ENCODE measurements at places on chromosomes 6 and 20.

DNA sequence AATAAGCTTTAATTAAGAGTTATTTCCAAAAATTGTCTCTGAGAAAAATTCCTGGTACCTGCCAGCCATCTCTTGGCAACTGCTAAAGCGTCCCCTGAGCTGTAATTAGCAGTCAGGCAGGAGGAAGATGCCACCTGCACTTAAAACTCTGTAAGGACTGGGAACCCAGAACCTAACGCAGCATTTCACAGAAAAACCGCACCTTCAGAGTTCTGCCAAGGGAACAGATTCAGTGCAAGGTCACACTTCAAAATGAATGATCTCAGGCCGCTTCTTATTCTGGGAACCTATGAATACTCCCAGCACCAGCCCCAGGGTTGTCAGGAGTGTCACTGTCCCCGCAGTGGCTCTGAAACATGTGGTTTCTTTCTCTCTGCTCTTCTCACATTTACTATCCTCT is 36.7 kb downstream of the INSM1 start:
- no peak for DNase-seq

- DNase-seq = no peak
Observed at GRCh38 chr20:23235173-23236027, 115.2 kb upstream of the NXT1 start.

- DNase-seq = no peak
Observed at GRCh38 chr6:139647841-139648240, 273.4 kb upstream of the CITED2 start.

GRCh38 chr6:139637766-139638165 is 263.3 kb upstream of the CITED2 start:
- no peak for DNase-seq

GRCh38 chr6:67680297-67680932 is 954.7 kb upstream of the ADGRB3 start:
- no peak for DNase-seq

- DNase-seq = no peak
Observed at GRCh38 chr6:157033428-157034140, 256.4 kb downstream of the ARID1B start.

GRCh38 chr6:147567141-147567805 is 58.8 kb downstream of the SAMD5 start:
- no peak for DNase-seq

GRCh38 chr6:93418408-93419303 is 703 bp downstream of the EPHA7 start:
- no peak for DNase-seq

DNA sequence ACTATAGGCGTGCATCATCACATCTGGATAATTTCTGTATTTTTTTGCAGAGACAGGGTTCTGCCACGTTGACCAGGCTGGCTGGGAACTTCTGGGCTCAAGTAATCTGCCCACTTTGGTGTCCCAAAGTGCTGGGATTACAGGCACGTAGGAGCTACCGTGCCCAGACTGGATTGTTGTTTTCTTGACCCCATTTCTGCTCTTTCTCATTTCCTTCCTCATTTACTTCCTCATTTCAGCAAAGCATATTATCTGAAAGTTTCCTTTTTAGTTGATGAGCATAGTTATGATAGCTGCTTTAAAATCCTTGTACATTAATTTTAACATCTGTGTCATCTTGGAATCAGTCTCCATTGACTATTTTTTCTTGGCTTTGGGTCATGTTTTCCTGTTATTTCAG is 301.0 kb upstream of the RUNX2 start:
- no peak for DNase-seq

DNA sequence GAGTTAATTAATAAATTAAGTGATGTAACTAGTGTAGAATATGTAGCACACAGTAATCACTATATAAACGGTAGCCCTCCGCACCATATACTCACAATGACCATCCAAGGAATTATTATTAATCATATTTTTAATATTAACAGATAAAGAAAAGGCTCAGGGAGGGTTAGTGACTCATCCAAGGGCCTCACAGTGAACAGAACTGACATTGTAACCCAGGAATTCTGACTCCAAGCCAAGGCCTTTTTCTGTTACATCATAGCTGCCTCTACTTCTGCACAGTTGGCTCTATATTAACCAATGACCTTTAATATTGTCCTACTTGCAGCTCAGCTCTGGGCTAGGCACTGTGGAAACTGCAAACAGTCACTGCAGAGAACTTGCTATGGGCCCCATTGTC is 117.5 kb upstream of the SIRPG start:
- DNase-seq = no peak

DNA sequence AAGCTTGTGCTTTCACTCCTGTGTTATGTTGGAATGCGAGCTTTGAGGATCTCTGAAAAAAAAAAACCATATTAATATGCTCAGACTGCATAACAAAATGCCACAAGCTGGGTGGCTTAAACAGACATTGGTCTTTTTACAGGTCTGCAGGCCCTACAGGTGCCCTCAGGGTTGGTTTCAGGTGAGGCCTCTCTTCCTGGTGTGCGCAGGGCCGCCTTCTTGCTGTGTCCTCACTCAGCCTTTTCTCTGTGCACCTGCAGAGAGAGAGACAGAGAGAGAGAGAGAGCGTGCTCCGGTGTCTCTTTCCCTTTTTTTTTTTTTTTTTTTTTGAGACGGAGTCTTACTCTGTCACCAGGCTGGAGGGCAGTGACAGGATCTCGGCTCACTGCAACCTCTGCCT is 114.1 kb upstream of the SNX9 start:
- DNase-seq = no peak

DNA sequence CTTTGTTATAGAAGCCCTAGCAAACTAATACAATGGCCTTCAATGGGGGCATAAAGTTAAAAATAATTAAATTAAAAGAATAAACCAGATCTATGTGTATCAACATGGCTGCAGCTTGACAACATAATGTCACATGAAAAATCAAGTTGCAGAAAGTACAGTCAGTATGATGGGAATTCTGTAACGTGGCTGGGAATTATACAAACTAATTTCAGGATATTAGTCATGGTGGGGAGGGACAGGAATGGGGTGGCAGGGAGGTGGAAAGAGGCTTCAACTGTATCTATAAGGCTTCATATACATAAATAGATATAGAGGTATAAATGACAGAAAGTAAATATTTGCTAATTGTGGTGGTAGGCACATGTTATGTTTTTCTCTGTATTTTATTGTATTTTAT is 107.1 kb downstream of the UNC5CL start:
- no peak for DNase-seq

DNA sequence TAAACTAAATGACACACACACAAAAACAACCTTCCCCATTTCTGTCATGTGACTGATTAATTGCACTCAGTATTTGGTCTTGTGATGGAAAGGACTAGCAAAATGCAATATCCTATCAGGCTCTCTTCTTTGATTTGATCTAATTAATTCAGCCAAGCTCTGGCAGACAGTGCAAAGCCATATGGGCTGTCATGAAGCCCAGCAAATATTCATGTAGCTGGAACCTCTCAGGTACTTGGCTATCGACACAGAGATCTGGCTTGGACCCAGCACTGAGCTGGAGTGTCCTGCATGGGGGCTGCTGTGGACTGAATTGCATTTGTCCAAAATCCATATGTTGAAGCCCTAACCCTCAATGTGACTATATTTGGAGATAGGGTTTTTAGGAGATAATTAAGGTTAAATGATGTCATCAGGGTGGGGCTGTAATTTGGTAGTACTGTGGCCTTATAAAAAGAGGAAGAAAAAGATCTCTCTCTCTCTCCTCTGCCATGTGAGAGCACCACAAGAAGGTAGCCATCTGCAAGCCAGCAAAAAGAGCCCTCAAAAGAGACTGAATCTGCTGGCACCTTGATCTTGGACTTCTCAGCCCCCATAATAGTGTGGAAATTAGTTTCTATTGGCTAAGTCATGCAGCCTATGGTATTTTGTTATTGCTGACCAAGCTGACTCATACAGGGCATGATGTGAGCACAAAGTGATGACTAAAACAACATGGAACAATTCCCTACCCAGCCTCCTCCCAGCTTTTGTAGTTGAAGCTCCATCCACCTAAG is 77.1 kb downstream of the STMND1 start:
- DNase-seq = no peak

GRCh38 chr6:85569323-85569722 is 24.3 kb downstream of the SNX14 start:
- DNase-seq = no peak

DNA sequence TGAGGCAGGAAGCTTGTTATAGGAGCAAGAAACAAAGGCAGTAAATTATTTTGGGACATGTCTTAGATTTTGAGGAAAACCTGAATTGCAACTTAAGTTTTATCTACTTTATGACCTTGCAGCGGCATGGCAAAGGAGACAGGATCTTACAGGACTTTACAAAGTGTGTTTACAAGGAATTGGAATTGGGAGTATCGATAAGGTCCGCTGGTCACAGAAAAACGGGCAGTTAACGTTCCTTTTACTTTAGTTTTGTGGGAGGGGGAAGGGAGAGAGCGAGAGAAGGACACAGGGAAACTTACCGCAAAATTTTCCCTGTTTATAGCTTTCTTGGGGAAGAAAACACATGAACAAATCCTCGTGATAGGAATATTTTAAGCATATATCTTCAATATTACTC is 1607.2 kb downstream of the GRIK2 start:
- no peak for DNase-seq

DNA sequence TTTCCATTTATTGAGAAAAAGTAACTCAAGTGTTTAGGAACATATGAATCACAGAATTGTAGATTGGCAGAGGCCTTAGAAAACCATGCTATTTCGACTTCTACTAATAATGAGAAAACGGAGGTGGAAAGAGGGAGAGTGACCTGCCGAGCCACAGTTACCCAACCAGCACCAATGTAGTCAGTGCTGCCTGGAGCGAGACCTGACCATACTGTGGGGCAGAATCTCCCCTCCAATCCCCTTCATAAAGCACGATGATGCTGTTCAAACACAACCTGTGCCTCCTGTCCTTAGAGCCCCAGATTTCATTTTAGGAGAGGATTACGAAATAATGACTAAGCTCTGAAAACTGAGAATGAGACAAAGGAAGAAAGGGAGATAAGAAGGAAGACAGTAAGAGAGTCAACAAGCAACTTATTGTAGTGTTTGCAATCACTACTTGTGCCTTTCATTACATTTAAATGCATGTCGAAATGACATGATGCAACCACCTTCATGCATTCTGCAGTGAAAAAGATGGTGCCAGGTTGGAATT is 70.6 kb downstream of the ATXN1 start:
- DNase-seq = peak; percentile 34

DNA sequence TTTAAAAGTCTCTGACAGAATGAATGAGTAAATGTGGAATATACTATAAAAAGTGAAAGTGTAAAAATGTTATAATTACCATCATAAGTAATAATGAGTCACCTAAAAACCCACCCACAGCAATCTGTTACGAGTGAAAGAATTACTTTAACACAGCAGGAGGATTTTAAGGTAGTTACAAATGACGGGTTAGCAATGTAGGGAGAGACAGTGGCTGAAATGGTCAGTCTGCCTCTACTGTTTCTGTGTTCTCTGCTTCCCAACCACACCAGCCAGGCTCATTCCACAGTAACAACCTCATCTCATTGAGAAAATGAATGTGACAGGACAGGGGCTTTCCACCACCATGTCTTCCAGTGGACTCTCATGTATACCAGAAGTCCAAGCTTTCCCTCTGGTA is 124.4 kb upstream of the KCNK16 start:
- DNase-seq = no peak

DNA sequence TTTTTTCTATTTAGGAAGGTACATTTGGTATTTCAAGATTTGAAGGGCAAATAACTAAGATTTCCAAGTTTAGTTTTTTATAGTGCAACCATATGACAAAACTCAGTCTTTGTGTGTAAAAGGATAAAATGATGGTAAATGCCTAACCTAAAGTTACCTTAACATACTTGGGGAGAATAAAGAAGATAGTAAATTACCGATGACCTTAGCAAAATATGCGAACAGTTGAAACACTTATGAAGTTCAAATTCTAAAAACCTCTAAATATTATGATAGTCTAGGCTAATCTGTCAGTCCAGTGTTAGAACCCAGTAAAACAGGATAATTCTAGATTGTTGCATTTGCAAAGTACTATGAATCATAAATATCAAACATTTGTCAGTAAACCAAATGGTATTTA is 127.5 kb downstream of the PTCHD4 start:
- DNase-seq = no peak

DNA sequence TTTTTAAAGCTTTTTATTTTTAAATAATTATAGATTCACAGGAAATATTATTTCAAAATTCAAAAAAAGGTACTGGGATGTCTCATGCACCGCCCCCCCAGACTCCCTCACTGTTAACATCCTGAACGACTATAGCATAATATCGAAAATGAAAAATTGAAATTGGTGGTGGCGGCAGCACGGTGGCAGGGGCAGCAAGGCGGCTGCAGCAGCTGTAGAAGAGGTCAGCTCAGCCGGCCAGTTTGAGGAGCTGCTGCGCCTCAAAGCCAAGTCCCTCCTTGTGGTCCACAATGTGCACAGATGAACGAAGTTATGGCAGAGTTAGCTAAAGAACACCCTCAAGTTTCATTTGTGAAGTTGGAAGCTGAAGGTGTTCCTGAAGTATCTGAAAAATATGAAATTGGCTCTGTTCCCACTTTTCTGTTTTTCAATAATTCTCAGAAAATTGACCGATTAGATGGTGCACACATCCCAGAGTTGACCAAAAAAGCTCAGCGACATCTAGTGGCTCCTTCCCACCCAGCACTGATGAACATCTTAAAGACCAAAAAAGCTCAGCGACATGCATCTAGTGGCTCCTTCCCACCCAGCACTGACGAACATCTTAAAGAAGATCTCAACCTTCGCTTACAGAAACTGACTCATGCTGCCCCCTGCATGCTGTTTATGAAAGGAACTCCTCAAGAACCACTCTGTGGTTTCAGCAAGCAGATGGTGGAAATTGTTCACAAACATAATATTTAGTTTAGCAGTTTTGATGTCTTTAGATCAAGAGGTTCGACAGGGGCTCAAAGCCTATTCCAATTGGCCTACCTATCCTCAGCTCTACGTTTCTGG is 100.8 kb downstream of the FAM217A start:
- DNase-seq = peak; percentile 11

DNA sequence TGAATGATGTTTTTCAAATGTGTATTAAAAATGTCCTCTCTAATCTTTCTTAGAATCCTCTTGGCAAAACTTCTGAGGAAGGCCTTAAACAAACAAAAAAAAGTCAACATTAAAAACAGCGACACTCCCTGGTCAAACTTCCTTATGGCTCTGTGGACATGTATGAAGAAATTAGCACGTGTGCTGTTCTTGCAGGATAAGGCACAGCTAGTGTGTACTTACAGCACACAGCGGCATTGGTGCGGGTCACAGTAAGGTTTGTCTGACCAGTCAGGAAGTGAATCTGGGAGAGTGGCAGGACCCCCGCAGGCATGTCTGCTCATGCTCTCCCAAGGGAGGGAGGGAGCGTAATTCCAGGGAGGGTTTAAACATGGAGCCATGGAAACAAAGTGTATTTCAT is 38.8 kb downstream of the SLC22A1 start:
- DNase-seq = no peak

- DNase-seq = no peak
Observed at GRCh38 chr6:156407334-156407733, 369.8 kb upstream of the ARID1B start.
